BJ (cell line): ENCODE measurements at places on chromosomes 3 and 15.

- DNase-seq = no peak
Observed at GRCh38 chr3:165549665-165550064, 287.6 kb downstream of the BCHE start.

DNA sequence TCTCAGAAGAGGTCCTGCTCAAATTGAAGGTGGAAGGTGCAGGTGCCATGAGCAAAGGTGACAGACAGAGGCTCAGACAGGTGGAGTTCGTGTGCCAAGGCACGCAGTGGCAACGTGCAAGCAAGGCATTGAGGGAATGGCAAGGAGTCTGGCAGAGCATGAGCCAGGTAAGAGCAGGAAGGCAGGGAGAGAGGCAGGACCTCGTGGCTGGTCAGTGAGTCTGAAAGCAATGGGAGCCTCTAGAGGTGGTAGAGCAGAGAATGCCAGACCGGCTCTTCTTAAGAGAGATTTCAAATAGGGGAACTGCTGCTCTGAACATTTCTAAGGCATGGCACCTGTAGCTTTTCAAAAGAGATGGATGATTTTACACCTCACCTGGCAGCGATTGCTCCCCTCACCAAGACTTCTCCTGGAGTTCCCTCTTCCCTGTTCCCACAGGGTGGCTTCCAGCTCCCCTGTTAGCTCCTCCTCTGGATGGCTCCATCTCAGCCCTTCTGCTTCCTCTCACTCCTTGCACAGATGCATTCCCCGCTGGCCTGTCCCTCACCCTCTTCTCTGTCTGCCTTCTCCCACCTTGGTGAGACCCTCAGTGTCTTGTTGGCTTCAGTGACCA lies 2.7 kb downstream of the MYO5C start:
- DNase-seq = no peak

DNA sequence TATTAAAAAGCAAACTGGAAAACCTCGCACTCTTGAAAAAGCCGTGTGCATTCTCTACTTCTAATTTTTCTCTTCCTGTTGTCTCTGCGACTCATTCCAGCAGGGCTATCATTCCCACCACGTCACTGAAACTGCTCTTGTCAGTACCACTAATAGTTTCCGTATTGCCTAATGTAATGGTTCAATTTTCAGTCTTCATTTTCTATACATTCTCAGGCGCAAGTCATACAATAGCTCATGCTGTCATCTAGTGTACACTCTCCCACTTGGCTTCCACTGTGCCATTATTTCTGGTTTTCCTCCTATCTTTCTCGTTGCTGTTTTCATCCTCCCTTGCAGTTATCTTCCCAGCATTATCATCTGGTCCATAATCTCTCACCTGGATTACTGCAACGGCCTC lies 160.2 kb downstream of the SPATA16 start:
- DNase-seq = no peak

GRCh38 chr3:53705024-53705745 lies 141.0 kb downstream of the CHDH start:
- no peak for DNase-seq

- DNase-seq = no peak
Observed at GRCh38 chr3:71702131-71703024, 22.8 kb downstream of the EIF4E3 start.
